ENCODE measurements at places on chromosomes 3 and 15. TPM values are rescaled to one million over a fixed set of nuclear protein-coding genes. Genes with fewer than 3 reads are reported as not detected.

- H3K27ac ChIP-seq, result no peak overlapping the region
- no peaks in the 10 kb centered on the region for H3K4me1 ChIP-seq
- DNase-seq, result no peak
- no peaks in the 10 kb centered on the region for H3K27me3 ChIP-seq
- no peak overlapping the region for H3K4me3 ChIP-seq
Observed at GRCh38 chr15:70781236-70781635, 17.9 kb upstream of the UACA start.

The ISLR gene
- 3.2 TPM for total RNA-seq

GRCh38 chr3:195895078-195895860, 13.1 kb downstream of the TNK2 start:
- no peaks in the 10 kb centered on the region for H3K36me3 ChIP-seq
- H3K27ac ChIP-seq, result peak overlapping the region; percentile 78
- H3K27me3 ChIP-seq, result no peaks in the 10 kb centered on the region
- peak overlapping the region; percentile 62 for H3K4me3 ChIP-seq

DNA sequence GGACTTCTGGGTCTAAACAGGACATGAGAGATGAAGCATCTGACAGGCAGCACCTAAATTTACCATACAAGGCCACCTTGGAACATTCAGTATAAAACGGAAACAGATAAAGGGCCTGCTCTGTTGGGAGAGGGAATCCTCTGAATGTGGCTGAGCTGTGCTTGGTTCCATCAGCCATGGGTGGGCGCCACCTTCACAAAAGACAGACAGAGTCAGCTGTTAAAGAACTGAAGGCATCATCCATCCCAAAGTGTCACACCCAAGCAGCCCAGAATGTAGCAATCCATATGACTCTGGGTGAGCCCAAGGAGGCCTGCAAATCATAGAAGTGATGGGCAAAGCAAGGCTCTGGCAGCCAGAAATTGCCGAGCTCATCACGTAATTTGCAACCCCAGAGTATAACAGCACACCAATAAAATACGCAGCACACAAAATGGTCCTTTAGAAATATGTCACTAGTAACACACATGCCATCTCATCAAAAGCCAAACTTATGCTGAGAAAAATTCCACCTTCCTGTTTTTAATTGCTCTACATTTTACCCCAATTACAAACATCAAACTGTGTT, 24.8 kb upstream of the RBP1 start:
- no peaks in the 10 kb centered on the region for H3K27me3 ChIP-seq
- no peak overlapping the region for H3K4me3 ChIP-seq
- no peak overlapping the region for H3K27ac ChIP-seq
- no peak for DNase-seq

The ECE2 gene
- not detected for total RNA-seq

DNA sequence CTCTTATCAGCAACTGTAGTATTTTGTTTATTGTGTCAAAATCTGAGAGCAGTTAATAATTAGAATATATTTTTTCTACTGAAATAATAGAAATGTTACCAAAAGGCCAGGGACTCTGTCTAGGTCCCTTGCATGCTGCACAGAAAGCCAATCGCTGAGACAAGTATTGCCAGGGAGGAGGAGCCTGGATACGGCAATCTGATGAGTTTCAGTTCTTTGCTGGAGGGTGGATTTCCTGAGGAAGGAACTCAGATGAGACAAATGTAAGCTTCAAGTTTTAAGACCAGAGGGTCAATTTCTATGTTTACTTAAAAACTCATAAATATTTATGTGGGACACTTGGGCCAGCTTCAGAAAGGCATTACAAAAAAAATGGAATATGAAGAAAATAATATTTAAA, 252.2 kb downstream of the GABRG3 start:
- H3K27ac ChIP-seq, result no peak overlapping the region
- H3K36me3 ChIP-seq, result no peaks in the 10 kb centered on the region
- no peaks in the 10 kb centered on the region for H3K4me1 ChIP-seq
- no peak overlapping the region for H3K4me3 ChIP-seq
- DNase-seq, result no peak
- no peaks in the 10 kb centered on the region for H3K27me3 ChIP-seq

DNA sequence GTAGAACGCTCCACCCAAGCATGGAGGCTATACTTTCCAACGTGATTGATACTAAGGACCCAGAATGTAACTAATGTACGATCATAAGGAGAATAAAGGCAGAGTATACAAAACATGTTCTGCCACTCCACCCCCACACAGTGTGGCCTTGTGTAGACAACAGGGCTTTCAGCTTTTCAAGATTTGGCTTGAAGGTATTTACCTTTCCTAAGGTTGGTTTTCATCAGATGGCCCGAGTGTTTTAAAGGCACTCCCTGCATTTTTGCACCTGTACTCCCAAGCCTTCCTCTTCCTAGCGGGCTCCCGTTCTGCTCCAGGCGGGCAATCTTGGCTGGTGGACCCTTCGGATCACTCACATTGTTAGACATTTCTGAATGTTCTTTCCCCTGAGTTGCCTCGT, 4.6 kb downstream of the SATB1 start:
- H3K4me1 ChIP-seq, result peaks cover 8% of the 10 kb centered on the region
- H3K36me3 ChIP-seq, result peaks cover 2% of the 10 kb centered on the region
- no peaks in the 10 kb centered on the region for H3K27me3 ChIP-seq
- H3K4me3 ChIP-seq, result no peak overlapping the region
- no peak overlapping the region for H3K27ac ChIP-seq

The PPP1R14D gene
- not detected for total RNA-seq

- H3K27ac ChIP-seq, result no peak overlapping the region
- H3K4me1 ChIP-seq, result no peaks in the 10 kb centered on the region
- no peaks in the 10 kb centered on the region for H3K27me3 ChIP-seq
- DNase-seq, result no peak
- H3K36me3 ChIP-seq, result no peaks in the 10 kb centered on the region
Observed at GRCh38 chr3:169548194-169548593, 115.3 kb downstream of the MECOM start.

DNA sequence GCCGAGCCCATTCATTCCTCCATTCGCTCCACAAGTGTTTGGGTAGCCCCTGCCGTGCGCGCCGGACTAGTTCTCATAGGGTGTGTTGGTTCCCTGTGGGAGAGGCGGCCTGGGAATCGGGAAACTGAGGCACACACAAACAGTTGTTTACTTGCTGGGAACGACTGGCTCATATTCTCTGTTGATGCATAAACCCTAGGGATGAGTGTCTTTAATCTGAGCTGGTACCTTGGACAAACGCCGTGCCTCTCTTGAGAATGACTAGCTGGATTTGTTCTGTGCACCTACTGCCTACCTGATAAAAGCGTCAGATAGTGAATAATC, 737 bp downstream of the DNAJA4 start:
- no peak overlapping the region for H3K27ac ChIP-seq
- no peaks in the 10 kb centered on the region for H3K4me1 ChIP-seq
- peak overlapping the region; percentile 57 for H3K4me3 ChIP-seq
- no peak for DNase-seq
- no peaks in the 10 kb centered on the region for H3K36me3 ChIP-seq

- no peaks in the 10 kb centered on the region for H3K4me1 ChIP-seq
- H3K4me3 ChIP-seq, result no peak overlapping the region
- no peak for DNase-seq
Observed at GRCh38 chr3:56302417-56302816, 165.8 kb downstream of the ERC2 start.

The RMDN3 gene
- total RNA-seq, result 27.5 TPM

DNA sequence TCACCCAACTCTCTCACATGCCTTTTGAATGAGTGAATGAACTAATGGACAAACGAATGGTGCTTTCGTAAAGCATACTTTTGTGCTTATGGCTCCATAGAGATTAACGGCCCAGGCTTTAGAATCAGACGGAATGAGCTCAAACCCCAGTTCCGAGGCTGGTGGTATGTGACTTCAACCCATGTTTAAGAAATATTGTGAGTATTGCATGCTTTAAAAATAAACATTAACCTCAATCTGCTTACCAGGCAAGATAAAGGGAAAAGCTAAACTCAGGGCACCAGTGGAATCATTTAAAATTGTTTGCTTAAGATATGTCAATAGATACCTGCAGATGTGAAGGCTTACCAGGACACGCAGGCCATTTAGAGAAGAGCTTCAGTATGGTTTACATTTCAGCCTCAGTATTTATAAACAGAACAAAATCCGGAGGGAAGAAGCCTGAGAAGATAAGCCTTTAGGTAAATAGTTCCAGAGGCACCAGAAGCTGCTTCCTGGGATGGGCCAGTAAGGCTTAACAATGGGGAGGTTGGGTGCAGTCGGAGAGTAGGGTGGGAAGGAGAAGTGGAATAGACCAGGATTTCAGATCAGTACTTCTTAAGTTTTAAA, 186.4 kb downstream of the ADAMTS9 start:
- H3K4me3 ChIP-seq, result no peak overlapping the region
- no peak overlapping the region for H3K27ac ChIP-seq

GRCh38 chr3:172298247-172298646, 150.0 kb downstream of the GHSR start:
- no peaks in the 10 kb centered on the region for H3K27me3 ChIP-seq
- DNase-seq, result no peak
- H3K27ac ChIP-seq, result no peak overlapping the region
- H3K4me3 ChIP-seq, result no peak overlapping the region

DNA sequence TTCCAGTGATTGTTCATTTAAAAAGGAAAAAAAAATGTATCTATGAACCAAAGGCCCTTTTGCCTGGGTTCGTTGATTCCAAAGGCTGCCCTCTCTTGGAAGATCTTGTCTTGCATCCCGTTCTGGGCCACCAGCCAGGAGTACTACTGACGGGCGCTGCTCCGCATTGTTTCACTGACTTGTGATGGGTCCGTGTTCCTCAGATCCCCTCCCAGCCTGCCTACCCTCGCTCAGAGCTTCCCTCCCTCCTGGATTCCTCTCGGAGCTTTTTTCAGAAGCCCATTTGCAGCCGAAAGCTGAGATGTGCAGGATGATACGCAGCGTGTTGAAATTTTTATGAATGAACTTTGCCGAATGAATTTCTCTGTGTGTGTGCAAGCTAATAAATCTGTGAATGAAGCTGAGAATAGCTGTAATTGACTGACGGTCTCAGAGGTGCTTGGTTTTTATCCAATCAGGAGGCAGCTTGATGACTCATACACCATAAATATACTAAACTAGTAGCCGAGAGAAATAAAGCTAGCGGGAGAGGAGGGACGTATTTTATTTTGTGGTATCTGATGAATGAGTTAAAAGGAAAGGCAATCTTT, at the start of gene SHC4:
TSS of gene SHC4 (minus strand) at position 396 of the 590 bp plus-strand sequence. CDS start 904 bp downstream, outside the sequence.
- peak within 1 kb of the TSS; percentile 11 for H3K4me3 ChIP-seq
- no peaks in the 10 kb centered on the region for H3K36me3 ChIP-seq
- no peak for DNase-seq
- no peak within 1 kb of the TSS for H3K27ac ChIP-seq

GRCh38 chr15:69535101-69535638, 82.6 kb downstream of the RPLP1 start:
- no peaks in the 10 kb centered on the region for H3K36me3 ChIP-seq
- no peak overlapping the region for H3K27ac ChIP-seq
- no peaks in the 10 kb centered on the region for H3K27me3 ChIP-seq
- H3K4me3 ChIP-seq, result no peak overlapping the region
- H3K4me1 ChIP-seq, result no peaks in the 10 kb centered on the region

GRCh38 chr3:142447301-142447851, 461 bp downstream of the XRN1 start:
- no peaks in the 10 kb centered on the region for H3K27me3 ChIP-seq
- DNase-seq, result peak; percentile 75
- H3K27ac ChIP-seq, result peak overlapping the region; percentile 99
- peak overlapping the region; percentile 99 for H3K4me3 ChIP-seq
- H3K36me3 ChIP-seq, result peaks cover 2% of the 10 kb centered on the region
- H3K4me1 ChIP-seq, result peaks cover 27% of the 10 kb centered on the region

The CCR1 gene
- 5.9 TPM for total RNA-seq

DNA sequence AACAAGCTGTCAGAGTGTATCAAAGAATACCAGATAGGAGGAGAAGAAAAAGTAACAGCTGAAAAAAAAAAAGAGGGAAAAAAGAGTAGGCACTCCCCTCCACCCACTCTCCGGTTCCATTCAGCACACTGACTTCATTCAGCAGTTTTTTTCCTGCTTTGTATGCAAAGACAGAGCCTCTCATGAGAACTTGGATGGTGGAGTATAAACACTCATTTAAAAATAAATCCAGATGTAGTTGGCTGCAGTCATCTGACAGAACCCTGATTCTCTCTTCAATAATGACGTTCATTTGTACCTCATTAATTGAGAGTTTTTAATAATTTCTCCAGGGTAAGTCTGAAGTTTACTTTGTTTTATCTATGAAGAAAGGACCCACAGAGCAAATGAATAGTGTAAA, 81.0 kb downstream of the TMEM108 start:
- H3K27ac ChIP-seq, result no peak overlapping the region
- no peak for DNase-seq
- H3K36me3 ChIP-seq, result no peaks in the 10 kb centered on the region
- H3K27me3 ChIP-seq, result no peaks in the 10 kb centered on the region
- no peaks in the 10 kb centered on the region for H3K4me1 ChIP-seq

DNA sequence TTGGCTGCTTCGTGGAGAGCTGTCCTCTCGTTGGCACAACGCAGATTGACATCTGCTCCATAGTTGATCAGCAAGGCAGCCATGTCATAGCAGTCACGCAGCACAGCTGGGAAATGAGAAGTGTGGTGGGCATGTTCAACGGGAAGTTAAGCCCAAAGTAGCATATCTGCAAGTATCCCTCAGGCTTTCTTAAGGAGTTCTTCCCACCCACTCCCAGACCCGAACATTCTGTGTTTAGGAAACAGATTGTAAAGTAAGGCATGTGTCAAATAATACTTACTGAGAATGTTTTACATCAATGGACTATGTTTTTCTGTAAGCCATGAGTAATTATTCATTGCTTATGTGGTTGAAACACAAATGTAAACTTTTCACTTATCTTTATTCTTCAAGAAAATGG, 9.2 kb downstream of the ASB14 start:
- no peak overlapping the region for H3K27ac ChIP-seq
- H3K27me3 ChIP-seq, result no peaks in the 10 kb centered on the region
- H3K4me1 ChIP-seq, result no peaks in the 10 kb centered on the region
- no peak for DNase-seq

The GRIP2 gene
- total RNA-seq, result 0.33 TPM

GRCh38 chr3:141808586-141808985, 45.4 kb downstream of the GRK7 start:
- H3K4me3 ChIP-seq, result no peak overlapping the region
- no peak overlapping the region for H3K27ac ChIP-seq
- no peaks in the 10 kb centered on the region for H3K27me3 ChIP-seq

GRCh38 chr3:15272426-15273196, 59.8 kb downstream of the SH3BP5 start:
- H3K4me3 ChIP-seq, result no peak overlapping the region
- H3K4me1 ChIP-seq, result no peaks in the 10 kb centered on the region
- no peaks in the 10 kb centered on the region for H3K27me3 ChIP-seq
- H3K27ac ChIP-seq, result peak overlapping the region; percentile 8

The UQCC5 gene
- total RNA-seq, result 3.3 TPM

DNA sequence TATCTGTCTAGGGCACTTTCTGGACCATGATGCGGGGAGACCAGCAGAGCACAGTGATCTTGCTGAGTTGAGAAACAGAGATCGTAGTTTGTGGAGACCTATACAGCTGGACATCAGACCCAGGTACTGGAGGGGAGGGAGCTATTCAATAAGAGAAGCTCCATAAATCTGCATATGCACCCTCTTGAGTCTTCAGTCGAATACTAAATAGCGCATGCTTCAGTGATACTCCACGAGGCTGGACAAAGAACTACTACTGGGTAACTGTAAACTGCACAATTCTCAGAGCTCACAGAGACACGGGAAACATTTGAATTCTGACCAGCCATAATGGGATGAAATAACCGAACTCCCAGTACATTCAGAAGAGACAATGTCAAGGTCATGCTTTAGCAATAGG, 49.7 kb downstream of the MINAR1 start:
- H3K27ac ChIP-seq, result no peak overlapping the region
- no peaks in the 10 kb centered on the region for H3K4me1 ChIP-seq
- no peak for DNase-seq
- H3K36me3 ChIP-seq, result no peaks in the 10 kb centered on the region
